M059J (cell line): ENCODE measurements at places on chromosomes 11 and 22. TPM values are rescaled to one million over a fixed set of nuclear protein-coding genes. Genes with fewer than 3 reads are reported as not detected.

Gene ATG16L2
- 2.1 and 3.5 TPM in 2 replicates for total RNA-seq

Gene C22orf42
- not detected in 2 replicates for total RNA-seq

Gene C11orf87
- 0.02 and 0.34 TPM in 2 replicates for total RNA-seq

Gene UBQLNL
- 0.34 TPM in 1 of 2 replicates, not detected in the other for total RNA-seq

Gene KDM4D
- total RNA-seq, result 1.4 and 4.3 TPM in 2 replicates

Gene DNAJB7
- total RNA-seq, result not detected in 2 replicates

Gene HPS5
- 18.8 and 30.0 TPM in 2 replicates for total RNA-seq

Gene ZBTB16
- not detected in 2 replicates for total RNA-seq

Gene CTSW
- total RNA-seq, result 0.49 and 1.5 TPM in 2 replicates

Gene MYBPC3
- not detected in 2 replicates for total RNA-seq

Gene PNPLA3
- total RNA-seq, result 9.4 and 11.8 TPM in 2 replicates

Gene GDPD4
- total RNA-seq, result not detected in 2 replicates
